ENCODE measurements at places on chromosomes 5 and 9.

DNA sequence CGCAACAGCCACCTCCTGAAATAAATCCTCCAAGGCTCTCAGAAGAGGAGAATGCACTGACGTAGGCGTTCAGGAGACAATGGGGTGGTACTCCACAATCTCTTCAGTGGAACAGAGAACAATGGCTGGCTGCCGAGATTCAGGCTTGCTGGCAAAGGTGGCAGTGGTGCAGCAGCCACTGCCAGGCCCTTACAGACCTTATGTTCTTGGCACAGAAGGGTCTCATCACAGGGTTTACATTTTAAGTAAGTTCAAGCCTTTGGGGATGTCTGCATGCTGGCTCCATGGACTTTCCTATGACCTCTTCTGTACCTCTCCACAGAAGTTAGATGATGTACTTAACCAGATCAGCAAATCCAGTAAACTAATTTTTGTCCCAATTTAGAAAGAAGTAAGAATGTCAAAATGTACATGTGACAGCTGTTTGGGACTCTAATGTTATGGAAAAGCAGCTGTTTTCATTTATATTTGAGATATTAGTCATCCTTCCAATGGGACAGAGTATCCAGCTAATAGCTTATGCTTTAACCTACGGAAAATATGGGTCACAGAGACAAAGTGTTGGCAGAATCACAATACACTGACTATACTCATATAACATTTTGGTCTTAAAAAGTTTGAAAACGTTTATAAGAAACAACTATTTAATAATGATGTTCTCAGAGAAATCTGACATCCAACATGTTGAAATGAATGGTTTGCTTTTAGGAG lies 180.9 kb downstream of the MAPKAP1 start:
- no peak for DNase-seq

DNA sequence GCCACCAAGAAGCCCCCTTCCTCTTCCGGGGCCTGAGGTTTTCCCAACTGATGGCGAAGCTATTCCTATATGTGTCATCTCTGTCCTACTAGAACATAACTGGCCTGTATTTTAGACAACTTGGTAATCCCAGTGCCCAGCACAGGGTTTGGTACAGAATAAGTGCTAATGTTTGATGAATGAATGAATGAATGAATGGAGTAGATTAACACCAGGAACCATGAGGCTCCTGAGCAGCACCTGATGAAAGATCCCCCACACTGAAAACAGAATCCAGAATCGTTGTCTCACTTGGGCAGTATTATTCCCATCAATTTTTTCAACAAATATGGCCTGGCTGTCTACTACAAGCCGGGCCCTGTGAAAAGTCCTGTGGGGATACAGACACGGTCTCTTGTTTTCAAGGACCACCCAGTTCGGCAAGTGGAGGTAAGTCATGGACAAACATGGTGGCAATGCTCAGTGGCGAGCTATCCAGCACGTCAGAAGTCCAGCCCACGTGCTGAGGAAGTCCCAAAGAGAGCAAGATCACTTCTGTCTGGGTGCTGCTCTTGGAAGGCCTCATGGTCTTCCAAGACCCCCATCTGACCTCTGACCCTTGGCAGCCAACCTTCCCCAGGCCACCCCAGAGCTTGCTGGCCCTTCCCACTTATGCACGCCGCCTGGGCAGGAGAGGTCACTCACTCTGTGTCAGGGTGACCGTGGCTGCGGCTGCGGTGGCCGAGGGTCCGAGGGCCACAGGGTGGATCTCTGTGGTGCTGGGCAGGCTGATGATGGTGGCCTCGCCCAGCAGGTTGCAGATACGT lies 1.0 kb downstream of the NAIF1 start:
- DNase-seq = no peak

DNA sequence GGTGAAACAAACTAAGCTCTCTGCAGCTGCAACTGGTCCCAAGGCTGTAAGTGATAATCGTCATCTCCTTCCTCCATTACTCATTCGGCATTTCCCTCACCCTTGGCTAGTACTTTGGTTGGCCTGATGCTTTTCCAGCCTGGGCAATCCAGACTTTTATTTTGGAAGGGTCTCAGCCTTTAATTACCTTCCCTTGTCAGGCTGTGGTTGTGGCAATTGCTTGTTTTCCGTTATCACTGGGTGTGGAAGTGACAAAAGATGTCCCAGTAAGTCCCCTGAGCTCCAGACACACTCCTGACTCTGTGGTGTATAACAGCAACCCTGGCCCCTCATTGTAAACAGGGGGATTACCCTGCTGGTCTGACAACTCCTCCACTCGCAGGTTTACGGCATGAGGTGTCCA lies 6.3 kb upstream of the FAF2 start:
- DNase-seq = no peak

DNA sequence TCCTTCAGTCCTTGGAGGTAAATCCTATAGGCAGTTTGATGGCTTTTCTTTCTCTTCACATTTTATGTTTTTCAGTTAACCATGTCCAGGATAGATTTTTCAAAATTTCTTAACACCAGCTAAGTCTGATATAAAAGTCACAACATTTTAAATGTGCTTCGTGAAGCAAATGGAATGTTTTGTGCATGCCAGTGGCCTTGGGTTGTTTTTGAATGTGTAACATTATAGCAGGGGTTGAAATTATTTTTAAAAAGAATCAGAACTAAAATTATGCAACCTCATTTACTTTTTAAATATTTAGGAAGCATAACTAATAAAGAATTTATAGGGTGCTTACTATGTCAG lies 201.1 kb downstream of the ARHGEF28 start:
- no peak for DNase-seq

- DNase-seq = no peak
Measured at GRCh38 chr5:66129144-66129543, 15.0 kb upstream of the SREK1 start.

DNA sequence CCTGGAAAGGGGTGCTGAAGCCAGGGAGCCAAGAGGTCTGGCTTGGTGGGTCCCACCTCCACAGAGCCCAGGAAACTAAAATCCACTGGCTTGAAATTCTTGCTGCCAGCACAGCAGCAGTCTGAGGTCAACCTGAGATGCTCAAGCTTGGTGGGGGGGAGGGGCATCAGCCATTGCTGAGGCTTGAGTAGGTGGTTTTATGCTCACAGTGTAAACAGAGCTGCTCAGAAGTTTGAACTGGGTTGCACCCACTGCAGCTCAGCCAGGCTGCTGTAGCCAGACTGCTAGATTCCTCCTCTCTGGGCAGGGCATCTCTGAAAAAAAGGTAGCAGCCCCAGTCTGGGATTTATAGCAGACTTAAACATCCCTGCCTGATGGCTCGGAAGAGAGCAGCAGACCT lies 55.5 kb upstream of the FBXL17 start:
- no peak for DNase-seq

DNA sequence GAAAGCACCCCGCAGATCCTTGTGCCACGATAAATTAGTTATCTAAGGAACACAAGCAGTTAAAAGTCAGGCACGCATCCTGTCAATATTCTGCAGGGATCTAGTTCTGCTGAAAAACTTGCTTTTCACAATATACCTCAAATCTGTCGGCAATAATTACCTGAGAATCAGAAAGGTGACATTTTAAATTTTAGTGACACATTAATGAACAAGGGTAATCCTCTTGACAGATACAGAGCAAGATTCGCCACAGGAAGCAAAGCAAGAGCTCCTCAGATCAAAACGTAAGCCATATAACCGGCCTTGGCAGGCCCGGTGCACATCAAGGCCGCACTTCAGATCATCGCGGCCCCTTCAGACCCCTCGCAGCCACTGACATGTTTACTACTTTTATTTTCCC lies 185.7 kb downstream of the ATPSCKMT start:
- DNase-seq = no peak

DNA sequence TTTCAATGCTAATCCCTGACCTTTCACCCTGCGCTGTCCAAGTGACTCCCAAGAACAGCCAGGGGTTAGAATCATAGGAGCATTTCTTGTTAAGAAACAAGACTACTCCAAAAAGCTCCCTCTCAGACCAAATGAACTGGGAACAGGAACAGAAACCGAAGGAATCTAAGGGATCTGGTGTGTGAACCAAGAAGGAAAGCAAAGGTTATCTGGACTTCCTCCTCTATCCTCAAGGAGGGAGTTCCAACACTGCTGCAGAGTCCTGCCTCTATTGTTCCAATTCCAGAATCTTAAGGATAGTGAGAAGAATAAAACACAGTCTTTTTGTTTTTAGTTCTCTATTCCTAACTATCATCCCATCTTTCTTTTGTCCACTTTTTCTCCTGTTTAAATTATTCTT lies 87.2 kb downstream of the EPB41L4A start:
- DNase-seq = no peak

DNA sequence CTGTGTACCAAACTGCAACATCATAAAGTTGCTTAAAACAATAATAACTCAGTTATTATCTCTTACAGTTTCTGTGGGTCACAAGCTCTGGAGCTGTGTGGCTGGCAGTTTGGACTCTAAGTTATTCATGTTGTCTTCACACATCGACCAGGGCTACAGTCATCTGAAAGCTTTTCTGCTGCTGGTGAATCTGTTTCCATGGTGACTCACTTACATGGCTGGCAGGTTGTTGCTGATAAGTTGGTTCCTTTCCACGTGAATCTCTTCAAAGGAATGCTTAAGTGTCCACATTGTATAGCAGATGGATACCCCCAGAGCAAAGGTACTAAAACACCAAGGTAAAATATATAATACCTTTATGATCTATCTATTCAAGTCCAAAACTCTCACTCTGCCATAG lies 44.8 kb upstream of the CYLC2 start:
- DNase-seq = no peak

- no peak for DNase-seq
Measured at GRCh38 chr5:95392593-95393182, 1.5 kb downstream of the FAM81B start.

GRCh38 chr5:39400713-39401578 lies 23.8 kb downstream of the DAB2 start:
- DNase-seq = no peak

DNA sequence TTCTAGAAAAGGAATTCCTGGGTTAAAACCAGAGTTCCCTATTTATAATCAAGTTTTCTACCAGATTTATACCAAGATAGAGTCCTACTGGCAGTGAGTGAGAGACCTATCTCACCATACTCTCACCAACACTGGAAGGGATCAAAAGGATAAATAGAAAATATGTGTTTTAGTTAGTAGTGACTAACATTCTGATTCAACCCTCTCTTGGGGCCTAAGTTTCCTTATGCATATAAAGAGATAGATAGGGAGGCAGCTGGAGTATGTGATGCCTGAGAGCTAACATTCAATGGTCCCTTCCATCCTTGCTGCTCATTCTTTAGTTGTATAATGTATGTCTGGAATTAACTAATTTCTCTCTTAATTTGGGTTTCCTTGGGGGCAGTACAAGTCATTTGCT lies 32.0 kb downstream of the CKMT2 start:
- no peak for DNase-seq

DNA sequence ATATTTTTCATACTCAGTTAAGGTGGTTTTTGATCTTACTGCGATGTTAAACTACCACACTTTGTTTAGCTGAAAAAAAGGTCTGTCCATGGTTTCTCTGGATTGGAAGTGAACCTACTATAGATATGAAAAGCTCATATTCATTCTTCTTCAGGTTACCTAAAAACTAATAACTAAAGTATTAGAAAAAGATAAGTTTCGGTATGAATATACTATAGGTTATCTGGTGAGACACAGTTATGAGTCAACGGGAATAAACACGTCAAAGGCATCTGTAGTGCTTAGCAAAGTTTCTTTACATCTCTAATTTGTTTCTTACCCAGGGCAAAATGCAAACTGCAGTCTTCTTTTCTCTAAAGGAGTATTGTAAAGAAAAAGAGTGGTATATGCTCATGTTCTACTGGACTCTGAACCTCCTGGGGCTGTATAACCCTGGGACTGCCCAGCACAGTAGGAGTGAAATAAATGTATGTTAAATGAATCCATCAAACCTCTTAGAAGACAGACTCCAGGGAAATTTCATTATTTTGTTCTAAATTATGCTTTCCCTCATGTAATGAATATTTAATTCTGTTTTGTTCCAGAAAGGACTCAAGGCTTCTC lies 521.9 kb downstream of the PDE4D start:
- DNase-seq = no peak

DNA sequence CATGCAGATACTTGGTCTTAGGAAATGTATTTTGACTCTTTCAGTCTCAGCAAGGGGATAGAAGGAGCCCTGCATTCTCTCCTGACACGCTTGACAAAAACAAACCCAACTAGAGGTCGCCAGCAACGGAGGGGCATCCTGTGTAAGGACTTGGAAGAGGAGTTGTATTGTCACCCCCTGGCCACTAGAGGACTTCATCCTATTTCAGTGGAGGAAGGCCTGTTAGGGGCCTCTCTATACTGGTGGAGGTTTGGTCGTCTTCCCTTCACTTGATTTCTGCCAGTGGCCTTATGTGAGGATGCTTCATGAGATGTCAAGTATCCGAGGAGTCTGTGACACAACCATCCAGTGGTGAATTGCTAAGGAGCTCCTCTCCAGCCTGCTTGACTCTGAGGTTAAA lies 122.8 kb upstream of the STC2 start:
- peak; percentile 12 for DNase-seq

DNA sequence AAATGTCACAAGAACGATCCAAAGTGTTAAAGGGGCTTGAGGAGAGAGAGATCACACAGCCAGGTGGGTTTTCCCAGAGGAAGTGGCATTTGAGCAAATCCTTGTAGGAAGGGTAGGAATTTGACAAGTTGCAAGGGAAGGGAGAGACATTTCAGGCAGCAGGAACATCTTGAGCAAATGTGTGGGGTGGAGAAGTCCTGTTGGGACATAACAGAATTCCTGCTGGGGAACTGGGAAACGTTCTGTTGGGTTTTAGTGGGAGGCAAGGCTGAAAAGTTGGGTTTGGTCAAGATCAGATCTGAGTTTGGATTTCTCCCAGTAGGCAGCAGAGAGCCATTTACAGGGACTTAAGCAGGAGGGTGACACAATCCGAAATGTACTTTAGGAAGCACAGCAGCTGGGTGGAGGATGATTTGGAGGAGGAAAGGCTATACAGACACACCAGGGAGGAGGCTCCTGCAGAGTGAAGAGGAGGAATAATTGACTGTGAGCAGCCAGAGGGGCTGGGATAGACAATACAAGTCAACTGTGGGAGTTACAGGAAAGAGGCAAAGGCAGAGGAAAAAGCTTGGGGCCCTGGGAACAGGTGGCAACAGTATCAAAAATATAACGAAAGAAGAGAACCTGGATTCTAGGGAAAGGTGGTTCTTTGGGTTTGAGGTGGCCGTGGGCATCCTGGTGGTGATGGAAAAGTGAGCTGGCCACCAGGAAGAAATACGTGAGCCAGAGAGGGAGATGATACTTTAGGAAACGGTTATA lies 3.1 kb upstream of the ZSWIM6 start:
- DNase-seq = no peak

DNA sequence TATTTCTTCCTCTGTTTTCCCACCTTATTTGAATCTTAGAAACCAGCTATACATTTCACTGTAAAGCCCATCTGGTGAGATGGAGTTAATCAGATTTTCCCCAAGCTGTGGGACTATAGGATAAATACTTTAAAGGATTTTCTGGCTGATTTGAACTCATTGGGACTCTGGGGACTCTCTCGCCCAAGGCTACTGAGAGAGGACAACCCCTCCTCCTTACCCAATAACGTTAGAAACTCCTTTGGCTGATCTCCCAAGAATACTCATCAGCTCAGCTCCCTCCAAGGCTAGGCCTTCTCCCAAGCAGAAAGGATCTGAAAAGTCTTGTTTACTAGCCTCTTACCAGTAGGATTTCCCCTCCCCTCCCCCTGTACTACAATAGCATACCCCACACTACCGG lies 1.5 kb upstream of the GLRA1 start:
- DNase-seq = no peak
